ENCODE measurements at places on chromosomes 3 and 15.
A peak's percentile ranks its signal among the peaks of the same experiment; 100 is the strongest.

GRCh38 chr3:180571831-180572598, 29.9 kb upstream of the TTC14 start:
- no peak for DNase-seq

GRCh38 chr3:78483090-78483489, 1284.7 kb downstream of the ROBO1 start:
- no peak for DNase-seq

- no peak for DNase-seq
Observed at GRCh38 chr3:107221856-107222255, 155.4 kb upstream of the CCDC54 start.

DNA sequence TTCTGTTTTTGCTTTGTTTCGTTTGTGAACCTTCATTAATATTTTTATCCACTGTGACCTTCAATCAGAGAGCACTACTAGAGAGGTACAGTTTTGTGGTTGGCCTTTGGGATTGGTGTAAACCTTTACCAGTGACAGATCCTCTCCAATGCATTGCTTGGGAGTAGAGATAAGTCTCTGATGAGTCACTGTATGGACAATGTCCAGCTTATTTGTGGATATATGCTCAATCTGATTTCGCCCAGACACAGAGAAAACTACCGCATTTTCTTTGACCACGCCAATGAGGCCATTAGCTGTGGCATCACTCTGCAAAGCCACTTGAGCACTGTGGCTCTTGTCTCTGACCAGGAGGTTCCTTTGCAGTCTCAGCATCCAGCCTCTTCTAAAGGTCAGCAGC, 964.7 kb downstream of the TUSC7 start:
- DNase-seq: no peak

DNA sequence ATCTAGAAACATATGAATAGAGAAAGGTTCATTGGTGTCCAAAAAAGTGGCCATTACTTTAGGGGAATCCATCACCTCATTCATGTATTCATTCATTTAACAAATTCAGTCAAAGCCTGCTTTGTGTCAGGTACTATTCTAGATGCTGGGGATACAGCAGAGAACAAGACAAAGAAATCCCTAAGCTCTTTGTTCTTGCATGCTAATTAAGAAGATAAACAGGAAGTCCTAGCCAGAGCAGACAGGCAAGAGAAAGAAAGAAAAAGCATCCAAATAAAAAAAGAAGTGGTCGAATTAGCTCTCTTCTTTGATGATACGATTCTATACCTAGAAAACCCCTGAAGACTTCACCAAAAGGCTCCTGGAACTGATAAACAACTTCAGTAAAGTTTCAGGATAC, 12.4 kb upstream of the ZMAT3 start:
- DNase-seq: no peak

DNA sequence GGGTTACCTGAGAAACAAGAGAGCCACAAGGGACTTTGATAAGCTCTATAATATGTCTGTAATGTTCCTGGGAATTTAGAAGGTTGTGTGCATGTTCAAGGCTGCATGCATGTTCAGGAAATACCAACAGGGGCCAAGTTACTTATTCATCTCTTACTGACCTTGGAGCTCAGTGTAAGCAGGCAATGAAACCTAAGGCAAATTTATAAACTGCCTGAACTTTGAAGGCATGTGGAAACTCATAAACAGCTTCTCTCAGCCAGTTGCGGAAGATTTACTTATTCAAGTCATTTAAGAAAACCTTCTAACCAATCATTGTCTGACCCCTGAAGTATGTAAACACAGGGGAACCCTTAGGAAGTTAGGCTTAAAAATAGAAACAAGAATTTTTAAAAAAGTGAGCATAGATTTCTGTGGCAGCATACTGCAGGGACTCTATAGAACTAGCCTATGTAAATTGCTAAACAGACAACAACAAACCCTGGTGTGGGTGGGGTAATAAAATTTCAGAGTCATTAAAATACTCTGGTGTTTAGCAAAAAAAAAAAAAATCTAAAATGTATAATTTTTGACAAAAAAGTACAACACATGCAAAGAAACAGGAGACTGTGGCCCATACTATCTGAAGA, 57.2 kb downstream of the SLC15A2 start:
- DNase-seq: no peak

- no peak for DNase-seq
Observed at GRCh38 chr3:123337948-123338619, 110.8 kb downstream of the ADCY5 start.

DNA sequence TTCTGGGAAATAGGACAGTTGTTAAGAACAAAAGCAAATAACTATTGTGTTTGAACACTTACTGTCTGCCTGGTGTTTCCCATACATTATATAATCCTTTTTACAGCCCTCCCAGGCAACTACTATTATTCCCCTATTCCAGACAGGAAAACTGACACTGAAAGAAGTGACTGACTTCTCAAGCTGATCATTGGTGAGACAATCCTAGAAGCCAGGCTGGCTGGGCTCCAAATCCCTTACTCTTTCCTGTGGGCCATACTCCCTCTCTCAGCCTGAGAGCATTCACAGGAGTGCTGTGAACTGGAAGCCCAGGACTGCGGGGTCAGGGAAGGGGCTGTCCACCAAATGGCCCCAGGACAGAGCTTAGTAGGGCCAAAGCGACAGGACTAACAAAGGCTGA, 39.2 kb upstream of the PDE8A start:
- DNase-seq: no peak

DNA sequence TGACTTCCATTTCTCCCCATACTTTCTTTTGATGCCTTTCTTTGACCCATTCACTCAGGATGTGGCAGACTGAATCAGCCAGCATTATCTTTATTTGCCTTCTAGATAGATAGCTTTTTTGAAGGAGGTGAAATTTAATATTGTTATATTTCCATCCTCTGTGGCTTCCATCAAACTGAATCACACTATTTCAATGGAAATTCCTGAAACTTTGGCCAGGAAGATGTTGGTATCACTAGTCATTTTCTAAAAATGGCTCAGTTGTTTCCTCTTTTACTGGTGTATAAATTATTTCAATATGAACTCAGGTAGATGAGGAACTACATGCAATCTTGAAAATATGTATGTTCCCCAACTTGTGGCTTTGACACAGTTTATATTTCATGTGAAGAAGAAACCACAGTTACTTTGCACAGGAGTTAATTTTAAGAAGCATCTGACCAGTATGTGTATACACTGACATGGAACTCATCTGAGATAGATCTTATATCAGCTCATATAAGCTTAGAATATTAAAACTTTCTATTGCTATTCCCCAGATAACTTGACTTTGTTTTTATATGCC, 248.3 kb downstream of the CGGBP1 start:
- no peak for DNase-seq

GRCh38 chr3:178041931-178042330, 494.3 kb upstream of the KCNMB2 start:
- DNase-seq: no peak

DNA sequence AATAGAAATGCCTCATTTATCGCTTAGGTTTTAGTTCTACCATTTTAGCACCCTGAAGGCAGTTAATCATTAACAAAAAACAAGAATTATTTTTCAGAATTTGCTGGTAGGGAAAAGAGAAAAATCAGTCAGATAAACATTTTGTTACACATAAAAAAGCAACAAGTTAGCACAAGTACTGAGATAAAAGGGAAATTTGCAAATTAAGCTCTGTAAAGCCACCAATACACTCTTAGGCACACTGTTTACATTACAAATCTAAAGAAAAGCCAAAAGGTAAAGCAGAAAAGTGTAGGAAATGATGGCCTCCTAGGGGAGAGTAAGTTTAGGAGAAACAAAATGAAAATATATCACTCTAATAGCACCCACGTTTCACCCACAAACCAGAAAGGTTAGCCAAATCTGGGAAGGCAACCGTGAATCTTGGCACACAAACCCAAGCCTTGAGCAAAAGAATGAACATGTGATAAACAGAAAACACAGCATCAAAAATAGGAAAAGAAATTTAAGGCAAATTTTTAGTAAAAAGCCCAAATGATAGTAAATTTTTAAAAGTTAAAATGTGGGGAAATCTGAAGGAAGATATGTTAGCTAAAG, 1.6 kb upstream of the SATB1 start:
- DNase-seq: no peak

GRCh38 chr3:188348435-188349244, 194.7 kb downstream of the LPP start:
- DNase-seq: no peak

- DNase-seq: no peak
Observed at GRCh38 chr15:75672646-75673425, 25.1 kb downstream of the SNX33 start.

GRCh38 chr3:9944271-9944670, 7.9 kb downstream of the PRRT3 start:
- no peak for DNase-seq

GRCh38 chr3:86594838-86595237, 396.1 kb downstream of the VGLL3 start:
- DNase-seq: no peak

DNA sequence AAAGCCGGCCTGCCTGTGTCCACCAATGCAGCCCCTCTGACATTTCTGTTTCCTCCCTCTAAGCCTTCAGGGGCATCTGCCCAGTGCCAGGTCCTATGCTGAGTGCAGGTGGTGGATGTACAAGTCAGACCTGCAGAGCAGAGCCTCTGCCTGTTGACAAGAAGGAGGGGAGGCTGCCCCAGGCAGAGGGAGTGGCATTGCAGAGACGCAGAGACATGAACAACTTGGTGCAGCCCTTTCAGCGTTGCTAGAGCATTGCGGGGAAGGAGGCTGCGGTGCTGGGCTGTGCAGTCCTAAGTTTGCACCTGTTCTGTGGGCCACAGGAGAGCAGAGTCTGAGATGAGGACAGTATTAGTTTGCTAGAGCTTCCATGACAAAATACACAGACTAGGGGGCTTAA, 65.2 kb downstream of the LSM3 start:
- no peak for DNase-seq

GRCh38 chr3:162538906-162539305, 1042.3 kb downstream of the OTOL1 start:
- DNase-seq: no peak

- no peak for DNase-seq
Observed at GRCh38 chr15:34043391-34043790, 4.4 kb upstream of the AVEN start.

- DNase-seq: peak; percentile 62
Observed at GRCh38 chr3:38122712-38123290, 14.1 kb downstream of the ACAA1 start.

GRCh38 chr15:89356634-89357298, 22.1 kb upstream of the POLG start:
- DNase-seq: no peak

- DNase-seq: no peak
Observed at GRCh38 chr15:47485419-47485818, 231.9 kb upstream of the SEMA6D start.

DNA sequence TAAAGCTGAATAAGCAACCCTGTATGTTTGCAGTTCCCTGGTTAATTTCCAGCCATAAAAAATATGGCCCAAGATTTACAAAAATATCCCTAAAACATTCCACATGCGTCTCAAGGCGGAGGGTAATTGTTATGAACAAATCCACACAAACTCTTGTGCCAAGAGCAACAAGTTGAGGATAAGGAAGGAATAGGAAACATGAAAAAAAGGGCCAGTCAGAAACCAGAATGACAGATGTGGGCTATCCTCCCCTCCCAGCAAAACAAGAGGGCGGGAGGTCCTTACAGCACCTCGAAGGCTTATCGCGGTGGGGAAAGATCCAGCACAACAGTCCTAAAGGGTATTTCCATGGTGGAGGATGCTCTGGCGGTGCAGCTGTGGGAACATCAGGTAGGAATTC, 155.6 kb upstream of the HES1 start:
- no peak for DNase-seq

DNA sequence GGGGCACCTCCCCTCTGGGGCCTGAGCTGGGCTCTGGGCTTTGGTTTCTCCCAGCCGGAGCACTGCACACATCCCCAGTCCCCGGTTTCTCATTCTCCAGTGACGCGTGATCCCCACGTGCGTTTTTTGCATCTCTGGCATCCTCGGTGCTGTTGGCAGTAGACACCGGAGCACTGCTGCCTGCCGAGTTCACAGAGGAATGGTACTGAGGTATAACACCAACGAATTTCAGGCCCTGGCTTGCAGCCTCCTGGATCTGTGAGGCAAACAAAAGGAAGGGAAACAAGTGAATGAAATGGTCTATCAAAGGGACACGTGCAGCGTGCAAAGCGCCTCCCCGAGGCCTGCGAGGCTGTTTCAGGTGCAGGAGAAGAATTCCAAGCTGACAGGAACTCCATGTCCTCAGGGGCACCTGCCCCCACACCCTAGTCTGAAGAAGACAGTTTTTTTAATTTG, 112.9 kb downstream of the OXNAD1 start:
- DNase-seq: no peak

DNA sequence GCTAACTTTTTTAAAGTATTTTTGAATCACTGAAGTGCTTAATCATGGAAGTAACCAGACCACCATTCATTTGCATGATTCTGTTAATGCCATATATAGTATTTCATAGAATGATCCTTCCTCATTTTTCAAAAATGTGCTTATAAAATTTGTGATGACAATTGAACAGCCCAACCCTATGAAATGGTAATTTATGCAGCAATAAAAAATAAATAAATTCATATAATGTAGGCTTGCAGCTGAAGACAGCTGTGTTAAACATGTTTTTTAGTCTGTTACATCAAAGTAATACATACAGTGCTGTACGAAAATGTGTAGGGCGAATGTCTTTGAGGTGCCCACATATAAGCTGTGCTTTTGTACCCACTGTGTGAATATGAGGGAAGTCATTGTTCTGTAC, 131.7 kb downstream of the FILIP1L start:
- no peak for DNase-seq

DNA sequence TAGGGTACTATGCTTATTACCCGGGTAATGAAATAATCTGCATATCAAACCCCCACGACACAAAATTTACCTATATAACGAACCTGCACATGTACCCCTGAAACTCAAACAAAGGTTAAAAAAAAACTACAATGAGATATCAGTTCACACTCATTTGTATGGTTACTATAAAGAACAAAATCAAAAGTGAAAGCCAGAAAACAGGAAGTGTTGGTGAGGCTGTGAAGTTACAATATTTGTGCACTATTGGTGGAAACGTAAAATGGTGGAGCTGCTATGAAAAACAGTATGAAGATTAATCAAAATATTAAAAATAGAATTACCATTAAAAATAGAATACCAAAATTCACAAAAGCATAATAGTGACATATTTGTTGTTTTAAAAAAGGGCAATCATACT, 128.9 kb downstream of the ZIC1 start:
- no peak for DNase-seq

- DNase-seq: no peak
Observed at GRCh38 chr15:39079296-39079847, 501.5 kb upstream of the THBS1 start.

DNA sequence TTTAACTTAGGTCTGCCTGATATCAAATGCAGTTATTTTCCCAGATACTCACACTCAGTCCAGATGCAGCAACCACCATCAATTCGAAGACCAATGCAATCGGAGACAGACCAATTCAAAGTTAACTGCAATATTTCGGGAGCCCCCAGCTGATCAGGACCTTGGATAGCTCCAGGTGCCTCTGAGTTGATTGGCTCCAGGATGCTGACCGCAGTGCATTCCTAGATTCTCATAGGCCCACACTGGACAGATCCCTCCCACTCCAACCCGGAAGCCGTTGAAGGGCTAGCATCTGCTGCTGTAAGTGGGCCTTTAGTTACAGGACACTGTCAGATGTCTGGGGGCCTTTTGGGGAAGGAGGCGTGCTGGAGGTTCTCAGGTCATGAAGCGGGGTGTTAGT, 89.5 kb upstream of the ATP2B2 start:
- DNase-seq: no peak
